ENCODE measurements at places on chromosomes 4 and X.
A peak's percentile ranks its signal among the peaks of the same experiment; 100 is the strongest.

DNA sequence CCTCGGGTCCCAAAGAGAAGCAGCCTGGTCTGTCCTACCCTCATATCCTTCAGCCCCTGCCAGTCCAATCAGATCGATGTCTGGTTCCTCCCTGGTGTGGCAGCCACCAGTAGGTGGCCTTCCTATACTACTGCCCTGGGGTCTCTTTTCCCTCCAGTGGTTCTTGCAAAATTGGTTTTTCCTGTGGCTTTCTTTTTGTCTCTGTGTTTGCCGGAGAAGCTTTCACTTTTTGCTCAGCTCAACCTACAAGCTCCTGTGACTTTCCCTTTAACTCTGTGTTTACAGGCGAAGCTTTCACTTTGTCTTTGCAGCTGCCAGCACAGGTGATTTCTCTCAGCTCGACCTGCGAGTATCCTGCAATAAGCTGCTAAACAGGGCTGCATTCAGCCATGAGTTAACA is 46.8 kb downstream of the UGT2A3 start:
- DNase-seq, result no peak

- no peak for DNase-seq
Measured at GRCh38 chrX:130330146-130330545, 9.6 kb upstream of the SLC25A14 start.

- DNase-seq, result no peak
Measured at GRCh38 chrX:35046660-35047296, 104.2 kb downstream of the FAM47B start.

- no peak for DNase-seq
Measured at GRCh38 chrX:10922159-10922558, 189.0 kb upstream of the HCCS start.

DNA sequence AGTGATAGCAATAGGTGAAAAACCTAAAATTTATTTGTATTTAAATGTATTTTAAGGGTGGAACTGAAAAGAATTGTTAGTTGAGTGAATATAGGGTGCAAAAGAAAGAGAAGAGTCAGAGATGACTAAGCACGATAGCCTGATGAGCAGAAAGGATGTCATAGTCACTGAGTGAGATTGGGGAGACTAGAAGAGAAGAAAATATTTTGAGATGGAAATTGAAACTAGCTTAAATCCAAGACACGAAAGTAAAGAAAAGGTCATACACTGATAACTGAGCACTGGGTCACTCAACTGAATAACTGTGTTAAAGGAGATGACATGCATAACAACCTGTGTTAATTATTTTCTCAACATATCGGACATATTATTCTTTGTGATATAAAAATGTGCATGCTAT is 55.5 kb downstream of the SPANXN4 start:
- no peak for DNase-seq

DNA sequence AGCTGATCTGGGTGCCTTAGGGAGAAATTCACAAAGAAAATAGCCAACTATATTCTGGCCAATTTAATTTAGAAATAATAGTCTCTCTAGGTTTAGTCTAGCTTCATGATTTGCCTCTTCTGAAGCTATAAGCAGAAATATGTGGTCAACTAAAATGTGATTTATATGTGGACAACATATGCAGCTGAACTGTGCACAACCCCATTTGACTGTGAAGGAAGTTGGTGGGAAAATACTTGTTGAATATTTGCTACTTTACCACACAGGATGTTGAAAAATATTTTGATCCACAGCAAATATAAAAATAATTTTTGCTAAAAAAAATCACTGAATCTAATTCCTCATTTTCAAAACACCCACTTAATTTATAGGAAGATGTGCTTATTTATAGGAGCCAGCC is 15.7 kb upstream of the RNF128 start:
- no peak for DNase-seq

GRCh38 chr4:113474017-113474416 is 287.5 kb downstream of the CAMK2D start:
- DNase-seq, result no peak

DNA sequence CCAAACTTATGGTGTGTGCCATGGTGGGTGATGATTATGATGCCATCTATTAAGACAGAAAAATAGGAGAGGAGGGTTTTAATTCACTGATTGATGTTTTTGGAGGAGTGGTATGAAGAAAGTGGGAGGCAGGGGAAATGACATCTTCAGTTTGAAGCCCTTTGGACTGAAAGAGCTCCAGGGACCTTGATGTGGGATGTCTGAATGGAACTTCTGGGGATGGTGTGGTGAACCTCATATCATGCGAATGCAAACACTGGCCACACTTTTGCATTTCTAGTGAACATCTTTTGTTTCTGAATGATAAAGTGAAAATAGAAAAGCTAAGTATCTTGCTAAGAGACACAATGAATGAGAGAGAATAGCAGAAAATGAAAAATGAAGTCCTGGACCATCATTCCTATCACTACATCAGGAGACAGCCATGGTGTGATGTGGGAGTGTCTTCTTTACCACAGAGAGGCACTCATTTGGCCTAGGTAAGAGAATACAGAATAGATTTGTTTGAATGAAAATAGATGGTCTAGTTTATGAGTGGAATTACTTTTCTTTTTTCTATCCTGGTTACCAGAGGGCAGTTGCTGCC is 123.5 kb downstream of the ZNF827 start:
- DNase-seq, result no peak

DNA sequence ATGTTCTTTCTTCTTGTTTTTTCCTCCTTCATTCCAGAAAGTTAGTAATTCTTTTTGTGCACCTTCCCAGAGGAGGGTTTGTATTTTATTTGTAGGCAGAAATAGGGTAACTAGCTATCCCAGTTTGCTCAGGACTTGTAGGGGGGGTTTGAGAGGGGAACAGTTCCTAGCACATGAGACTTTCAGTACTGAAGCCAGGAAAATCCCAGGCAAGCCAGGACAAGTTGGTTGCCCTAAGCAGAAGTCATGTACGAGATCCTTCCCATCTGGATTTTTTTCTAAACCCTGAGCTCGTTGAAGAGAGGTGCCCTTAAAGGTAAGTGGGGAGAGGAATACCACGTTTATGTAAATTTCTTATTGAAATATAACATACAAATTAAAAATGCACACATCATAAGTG is 15.6 kb upstream of the TAB3 start:
- DNase-seq, result no peak

DNA sequence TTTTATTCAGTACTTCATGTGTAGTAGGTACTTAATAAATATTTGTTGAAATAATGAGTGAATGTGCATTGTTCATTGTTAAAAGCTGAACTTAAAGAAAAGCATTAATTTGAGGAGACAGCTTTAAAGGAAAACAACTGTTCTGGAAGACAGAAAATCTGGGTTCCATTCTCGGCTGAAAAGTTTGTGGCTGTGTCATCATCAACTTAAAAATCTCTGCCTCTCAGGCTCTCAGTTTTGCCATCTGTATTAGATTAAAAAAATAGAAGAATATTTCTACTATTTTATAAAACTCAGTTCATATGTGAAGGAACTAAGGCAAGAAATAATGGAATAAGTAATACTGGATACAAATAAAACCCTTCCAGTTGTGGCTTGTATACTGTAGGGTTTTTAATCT is 62.5 kb downstream of the FSTL5 start:
- DNase-seq, result no peak

GRCh38 chr4:91092398-91092980 is 965.3 kb downstream of the CCSER1 start:
- peak; percentile 29 for DNase-seq

- DNase-seq, result no peak
Measured at GRCh38 chrX:103818842-103819619, 13.0 kb downstream of the RAB9B start.

DNA sequence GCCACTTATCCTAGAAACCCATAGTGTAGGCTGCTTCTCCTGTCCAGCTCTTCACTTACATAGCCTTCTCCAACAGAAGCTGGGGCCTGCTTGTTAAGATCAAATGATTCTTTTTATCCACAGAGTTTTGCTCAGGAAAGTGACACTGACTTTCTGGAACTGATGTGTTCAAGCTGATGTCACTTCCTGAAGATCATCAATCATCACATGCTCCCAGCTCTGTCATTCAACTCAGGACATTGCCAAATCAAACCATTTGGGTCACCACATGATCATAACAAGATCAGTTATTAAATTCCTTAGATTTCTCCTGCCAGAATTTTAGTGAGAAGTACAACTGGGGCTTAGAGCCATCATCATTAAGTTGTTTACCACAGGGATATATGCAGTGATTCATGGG is 39.4 kb downstream of the GLRA3 start:
- DNase-seq, result no peak

- peak; percentile 61 for DNase-seq
Measured at GRCh38 chr4:140935254-140935653, 179.1 kb upstream of the TBC1D9 start.

DNA sequence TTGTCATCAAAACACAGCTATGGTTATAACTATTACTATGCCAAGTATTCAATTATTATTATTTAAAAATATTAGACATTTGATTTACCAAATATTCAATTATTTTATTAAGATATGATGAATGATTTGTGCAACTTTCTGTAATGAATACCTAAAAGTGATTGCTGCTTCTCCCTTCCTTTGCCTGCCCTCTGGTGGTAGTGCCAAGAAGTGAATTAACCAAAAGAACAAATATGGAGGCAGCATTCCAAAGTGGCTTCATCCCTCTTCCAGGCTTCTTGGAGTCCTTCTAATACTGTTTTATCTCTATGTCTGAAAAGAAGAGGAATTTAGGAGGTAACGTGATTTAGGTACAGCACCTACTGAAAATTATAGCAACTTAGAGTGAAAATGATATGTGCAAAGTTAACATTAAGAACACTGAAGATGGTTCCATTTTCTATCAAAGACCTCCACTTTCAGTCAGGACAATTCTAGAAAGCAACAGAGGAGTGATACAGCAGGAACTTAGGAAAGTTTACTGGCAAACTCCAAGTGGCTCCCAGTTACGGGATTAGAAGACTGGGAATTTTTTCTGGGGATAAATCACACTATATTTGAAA is 43.0 kb downstream of the ENPEP start:
- peak; percentile 42 for DNase-seq

- DNase-seq, result no peak
Measured at GRCh38 chr4:37674439-37674838, 11.7 kb downstream of the RELL1 start.

DNA sequence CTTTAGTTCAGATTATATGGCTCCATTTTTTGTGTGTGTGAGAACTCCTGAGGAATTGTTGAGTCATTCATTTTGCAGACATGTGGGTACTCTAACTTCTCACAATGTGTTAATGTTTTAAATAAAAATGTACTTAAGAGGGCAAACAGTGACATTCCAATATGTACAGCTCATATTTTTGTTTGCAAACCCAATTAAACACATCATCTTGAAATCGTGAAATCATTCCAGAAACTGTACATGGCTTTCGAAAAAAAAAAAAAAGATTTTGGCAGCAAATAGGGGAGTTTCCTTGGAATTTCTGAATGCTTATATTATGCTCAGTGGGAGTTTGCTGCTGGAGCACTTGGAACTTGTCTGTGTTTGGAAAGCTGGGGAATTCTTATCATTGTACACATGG is 85.0 kb downstream of the HPGD start:
- DNase-seq, result no peak

DNA sequence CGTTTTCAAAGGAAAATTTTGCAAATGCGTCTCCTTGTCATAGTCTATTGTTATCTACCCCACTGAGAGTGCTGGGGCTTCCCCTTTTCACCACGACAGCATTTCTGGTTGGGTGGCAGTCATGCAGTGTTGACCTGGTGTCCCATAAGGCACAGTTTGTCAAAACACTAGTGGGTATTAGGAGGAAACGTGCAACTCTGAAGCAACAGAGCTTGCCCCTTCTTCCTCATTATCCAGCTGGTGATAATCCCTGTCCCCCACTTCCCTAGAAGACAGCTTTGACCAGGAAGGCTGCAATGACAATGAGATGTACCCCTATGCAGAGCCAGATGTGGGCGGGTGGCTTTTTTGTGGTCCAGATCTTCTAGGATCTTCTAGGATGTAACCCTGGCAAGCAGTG is 1.8 kb downstream of the TBC1D1 start:
- DNase-seq, result no peak

GRCh38 chr4:41473176-41473575 is 64.8 kb upstream of the LIMCH1 start:
- DNase-seq, result no peak

DNA sequence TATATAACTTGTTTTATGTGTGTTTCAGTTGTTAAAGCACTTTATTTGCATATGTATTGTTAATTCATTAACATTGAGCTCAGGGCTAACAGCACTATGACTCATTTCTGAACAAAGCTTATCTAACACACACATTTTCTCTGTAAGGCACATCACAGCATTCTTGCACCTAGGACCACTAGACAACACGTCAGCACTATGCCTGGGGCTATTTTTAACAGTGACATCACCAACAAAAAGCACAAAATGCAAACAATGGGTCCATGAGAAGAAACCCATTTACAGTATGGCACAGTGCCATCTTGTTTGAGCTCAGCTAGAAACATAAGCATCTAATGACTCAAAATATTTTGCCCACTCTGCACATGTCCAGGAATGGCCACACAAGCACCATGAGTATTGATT is 124.4 kb downstream of the RELL1 start:
- no peak for DNase-seq

- DNase-seq, result no peak
Measured at GRCh38 chr4:37805091-37805490, 21.4 kb upstream of the PGM2 start.

DNA sequence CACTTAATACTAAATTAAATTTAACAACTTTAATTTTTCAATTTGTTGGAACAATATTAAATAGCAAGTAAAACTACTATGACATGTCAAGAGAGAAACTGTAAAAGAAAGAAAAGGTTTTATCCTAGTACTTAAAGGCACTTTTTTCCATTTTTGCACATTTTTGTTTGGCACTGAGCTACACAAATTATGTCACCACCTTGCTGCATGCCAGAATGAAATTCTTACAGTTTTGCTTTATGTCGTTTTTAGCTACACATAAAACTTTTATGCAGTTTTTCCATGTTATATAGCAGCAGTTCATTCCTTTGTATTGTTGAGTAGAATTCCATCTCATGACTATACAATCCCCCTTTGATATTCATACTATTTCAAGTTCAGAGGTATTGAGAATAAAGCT is 99.1 kb upstream of the RXFP1 start:
- DNase-seq, result no peak

DNA sequence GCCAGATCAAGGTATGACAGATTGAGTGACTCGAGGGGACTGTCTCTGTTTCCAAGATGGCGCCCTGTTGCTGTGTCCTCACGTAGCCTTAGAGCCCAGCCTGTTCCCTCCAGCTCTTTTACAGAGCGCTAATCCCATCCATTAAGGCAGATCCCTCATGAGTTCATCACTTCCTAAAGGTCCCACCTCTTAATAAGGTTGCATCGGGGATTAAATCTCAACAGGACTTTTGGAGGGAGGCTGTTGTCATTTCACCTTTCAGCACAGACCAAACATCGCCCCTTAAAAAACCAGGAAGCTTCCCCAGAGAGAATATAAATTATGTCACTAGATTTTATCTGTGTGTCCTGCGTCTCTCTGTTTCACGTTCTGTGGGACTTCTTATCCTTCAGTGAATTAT is 32.6 kb upstream of the DHRSX start:
- DNase-seq, result peak; percentile 2

GRCh38 chr4:3522326-3522640 is 9.9 kb downstream of the LRPAP1 start:
- no peak for DNase-seq
